ENCODE measurements at places on chromosomes 11 and 22.

- DNase-seq: no peak
Measured at GRCh38 chr11:65719871-65720210, 757 bp downstream of the RNASEH2C start.

DNA sequence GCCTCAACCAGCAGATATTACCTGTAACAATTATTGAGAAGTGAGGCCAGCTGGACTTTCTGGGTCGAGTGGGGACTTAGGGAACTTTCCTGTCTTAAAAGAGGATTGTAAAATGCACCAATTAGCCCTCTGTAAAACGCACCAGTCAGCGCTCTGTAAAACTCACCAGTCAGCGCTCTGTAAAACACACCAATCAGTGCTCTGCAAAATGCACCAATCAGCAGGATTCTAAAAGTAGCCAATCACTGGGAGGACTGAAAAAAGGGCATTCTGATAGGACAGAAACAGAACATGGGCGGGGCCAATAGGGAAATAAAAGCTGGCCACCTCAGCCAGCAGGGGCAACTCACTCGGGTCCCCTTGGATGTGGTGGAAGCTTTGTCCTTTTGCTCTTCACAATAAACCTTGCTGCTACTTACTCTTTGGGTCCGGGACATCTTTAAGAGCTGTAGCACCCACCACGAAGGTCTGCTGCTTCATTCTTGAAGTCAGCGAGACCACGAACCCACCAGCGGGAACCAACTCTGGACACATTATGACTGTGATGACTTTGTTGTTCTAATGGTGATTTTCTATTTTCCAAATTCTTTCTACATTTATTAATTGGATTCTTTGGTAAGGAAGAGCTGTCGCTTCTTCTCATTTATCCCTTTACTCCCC is 40.2 kb upstream of the FGF3 start:
- no peak for DNase-seq

GRCh38 chr22:40487663-40488249 is 117.4 kb downstream of the SGSM3 start:
- no peak for DNase-seq

GRCh38 chr22:33851821-33852384 is 68.4 kb downstream of the LARGE1 start:
- DNase-seq: no peak

DNA sequence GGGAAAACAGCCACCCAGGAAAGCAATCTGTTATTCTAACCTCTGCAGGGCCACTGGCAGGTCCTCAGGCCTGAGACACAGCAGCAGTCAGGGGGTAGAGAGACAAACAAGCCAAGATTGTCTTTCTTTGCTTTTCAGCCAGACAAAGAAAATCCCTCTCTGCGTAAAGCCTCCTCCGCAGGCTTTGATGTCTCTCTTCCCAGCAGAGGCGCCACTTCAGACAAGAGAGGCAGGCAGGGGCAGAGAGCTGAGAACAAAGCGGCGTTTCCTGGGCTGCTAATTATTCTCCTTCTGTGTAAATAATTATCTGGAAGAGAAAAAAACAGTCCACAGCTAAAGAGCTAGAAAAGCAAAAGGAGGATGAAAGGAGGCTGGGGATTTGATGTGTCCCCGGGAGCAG is 102.7 kb upstream of the SEZ6L start:
- DNase-seq: no peak

GRCh38 chr22:27966168-27967064 is 47.4 kb upstream of the PITPNB start:
- no peak for DNase-seq

DNA sequence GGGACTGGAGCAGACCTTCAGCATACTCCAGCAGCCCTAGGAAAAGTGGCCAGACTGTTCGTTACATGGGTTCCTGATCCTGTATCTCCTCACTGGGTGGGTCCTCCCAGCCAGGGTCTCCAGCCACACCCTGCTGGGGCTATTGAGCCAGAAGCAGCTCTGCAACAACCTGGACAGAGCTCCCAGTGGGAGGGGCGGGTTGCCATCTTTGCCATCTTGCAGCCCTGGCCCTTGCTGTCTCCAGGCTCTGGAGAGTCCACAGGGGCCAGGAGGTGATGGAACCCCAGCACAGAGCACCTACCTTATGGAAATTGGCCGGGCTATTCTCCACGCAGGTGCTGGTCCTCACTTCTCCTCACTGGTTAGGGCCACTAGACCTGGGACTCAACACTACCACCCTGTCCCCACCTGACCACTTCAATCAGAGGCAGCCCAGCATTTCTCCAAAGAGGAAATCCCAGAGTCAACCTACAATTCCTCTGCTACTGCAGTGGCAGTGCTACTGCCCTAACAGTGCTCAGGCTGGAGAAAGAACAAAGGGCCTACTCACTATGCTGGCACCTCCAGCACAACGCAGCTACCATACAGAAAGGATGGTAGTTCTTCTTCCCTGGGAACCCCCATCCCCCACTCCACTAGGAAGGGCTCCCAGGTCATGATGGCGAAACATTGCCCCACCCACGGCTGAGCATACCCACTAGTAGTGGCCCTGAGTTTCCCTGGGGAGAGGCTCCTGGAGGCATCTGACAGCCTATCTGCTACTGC is 290.2 kb upstream of the NCAM1 start:
- DNase-seq: no peak

DNA sequence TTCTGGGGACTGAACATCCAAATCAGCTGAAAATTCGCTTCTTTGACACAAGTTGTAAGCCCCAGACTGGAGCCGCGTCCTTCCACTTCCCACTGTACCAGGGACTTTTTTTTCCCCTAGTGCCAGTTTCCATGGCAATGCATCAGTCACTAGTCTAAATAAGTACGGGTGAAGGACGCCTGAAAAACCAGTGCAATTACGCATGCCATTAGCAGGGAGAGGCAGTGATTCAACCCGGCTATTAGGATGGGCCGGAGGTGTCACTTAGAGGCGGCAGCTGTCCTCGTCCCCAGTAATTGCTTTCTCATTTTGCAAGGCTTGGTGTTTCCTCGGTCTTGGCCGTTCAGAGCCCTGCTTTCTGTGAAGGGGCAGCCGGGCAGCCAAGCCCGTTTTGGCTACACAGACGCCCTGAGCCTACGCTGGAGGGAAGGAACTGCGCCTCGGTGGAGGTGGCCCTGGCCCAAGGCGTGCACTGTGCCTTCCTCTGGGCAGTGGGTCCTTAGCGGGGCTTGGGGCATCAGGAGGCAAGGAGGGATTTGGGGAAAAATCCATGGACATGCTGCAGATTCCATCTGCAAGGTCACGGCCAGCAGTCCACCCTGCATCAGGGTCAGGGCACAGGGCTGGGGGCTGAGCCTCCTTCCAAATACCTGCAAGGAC is 319.7 kb downstream of the CTTN start:
- no peak for DNase-seq
